ENCODE measurements at places on chromosomes 12 and 14. TPM values are rescaled to one million over a fixed set of nuclear protein-coding genes. Genes with fewer than 3 reads are reported as not detected.
A peak's percentile ranks its signal among the peaks of the same experiment; 100 is the strongest.

GRCh38 chr12:50387487-50387886 is 8.9 kb downstream of the FAM186A start:
- no peak overlapping the region for H3K27ac ChIP-seq
- DNase-seq, result no peak
- H3K4me1 ChIP-seq, result peaks cover 9% of the 10 kb centered on the region
- no peak overlapping the region for H3K4me3 ChIP-seq

DNA sequence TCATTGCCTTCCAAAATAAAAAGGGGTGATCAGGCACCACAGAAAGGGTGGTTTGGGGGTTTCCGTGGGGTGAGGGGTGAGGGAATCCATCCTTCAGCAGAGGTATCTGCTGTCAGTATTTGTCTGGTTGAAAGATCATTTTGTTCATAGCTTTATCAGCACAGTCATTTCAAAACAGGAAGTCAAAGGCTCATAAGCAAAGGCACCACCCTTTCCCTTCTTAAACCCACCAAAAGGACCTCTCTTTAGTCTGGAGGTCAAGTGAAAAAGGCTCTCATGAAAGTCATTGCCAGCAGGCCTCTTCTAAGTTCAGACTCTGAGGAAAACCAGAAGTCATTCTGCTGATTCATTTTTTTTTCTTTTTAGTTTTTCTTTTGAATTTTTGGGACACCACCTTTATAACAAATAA is 6.2 kb downstream of the CHST11 start:
- H3K36me3 ChIP-seq, result no peaks in the 10 kb centered on the region
- DNase-seq, result no peak
- no peaks in the 10 kb centered on the region for H3K4me1 ChIP-seq
- no peak overlapping the region for H3K27ac ChIP-seq

- H3K4me1 ChIP-seq, result peaks cover 16% of the 10 kb centered on the region
- H3K27ac ChIP-seq, result no peak overlapping the region
- no peaks in the 10 kb centered on the region for H3K27me3 ChIP-seq
- no peak overlapping the region for H3K4me3 ChIP-seq
- no peak for DNase-seq
These were observed 131.1 kb downstream of the MED13L start for GRCh38 chr12:116146386-116146785.

DNA sequence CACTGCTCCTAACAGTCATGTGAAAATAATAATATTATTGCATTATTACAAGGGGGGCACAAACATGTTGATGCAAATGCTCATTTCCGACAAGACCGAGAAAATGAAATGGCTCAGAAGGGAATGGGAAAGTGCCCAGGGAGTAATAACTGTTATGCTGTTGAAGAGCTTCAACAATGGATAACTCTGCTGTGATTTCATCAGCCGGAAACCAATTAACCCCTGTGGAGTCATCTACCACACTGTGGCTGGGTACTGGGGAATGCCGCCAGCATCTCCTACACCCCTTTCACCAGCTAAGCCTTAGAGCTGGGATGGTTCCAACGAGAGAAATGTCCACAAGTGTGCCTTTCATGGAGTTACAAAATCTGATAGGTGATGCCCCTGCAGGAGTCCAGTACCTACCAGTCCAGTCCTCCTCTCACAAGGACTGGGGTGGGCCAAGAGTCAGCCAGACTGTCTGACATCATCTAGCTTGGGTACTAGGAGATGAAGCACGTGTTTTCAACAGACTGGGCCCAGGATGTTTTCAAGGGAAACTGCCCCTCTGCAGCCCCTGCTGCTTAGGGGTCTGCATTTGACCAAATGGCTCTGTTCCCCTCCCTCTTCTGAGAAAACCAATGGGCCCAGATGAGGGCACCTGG is 509.3 kb upstream of the CCDC196 start:
- H3K27me3 ChIP-seq, result no peaks in the 10 kb centered on the region
- H3K4me3 ChIP-seq, result no peak overlapping the region
- H3K27ac ChIP-seq, result no peak overlapping the region
- no peak for DNase-seq
- no peaks in the 10 kb centered on the region for H3K36me3 ChIP-seq
- H3K4me1 ChIP-seq, result no peaks in the 10 kb centered on the region

- H3K4me1 ChIP-seq, result no peaks in the 10 kb centered on the region
- DNase-seq, result no peak
- H3K36me3 ChIP-seq, result peaks cover 20% of the 10 kb centered on the region
- no peaks in the 10 kb centered on the region for H3K27me3 ChIP-seq
- H3K27ac ChIP-seq, result no peak overlapping the region
- no peak overlapping the region for H3K4me3 ChIP-seq
These were observed 5.5 kb downstream of the NOPCHAP1 start for GRCh38 chr12:104991565-104992128.

- no peaks in the 10 kb centered on the region for H3K27me3 ChIP-seq
- H3K36me3 ChIP-seq, result no peaks in the 10 kb centered on the region
- DNase-seq, result peak; percentile 34
- H3K4me3 ChIP-seq, result no peak overlapping the region
- H3K27ac ChIP-seq, result no peak overlapping the region
These were observed 615.2 kb downstream of the RPS29 start for GRCh38 chr14:48970943-48971342.

DNA sequence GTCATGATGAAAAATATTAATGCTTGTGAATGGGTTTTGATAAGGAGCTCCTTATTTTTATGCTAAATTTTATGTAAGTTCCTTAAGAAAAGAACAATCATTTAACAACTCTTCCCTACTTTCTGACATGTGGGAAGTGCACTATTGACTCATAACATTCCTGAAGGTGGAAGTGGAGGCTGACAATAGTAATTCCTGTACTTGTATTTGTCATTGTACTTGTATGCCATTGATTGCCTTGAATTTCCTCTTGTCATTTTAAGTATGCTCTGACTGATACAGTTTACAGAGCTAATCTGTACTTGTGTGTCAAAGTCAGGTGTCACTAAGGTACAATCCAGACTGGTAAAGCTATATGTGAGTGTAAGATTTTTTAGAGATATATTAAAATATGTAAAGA is 440.0 kb downstream of the SLC16A7 start:
- no peaks in the 10 kb centered on the region for H3K36me3 ChIP-seq
- H3K27me3 ChIP-seq, result no peaks in the 10 kb centered on the region
- H3K4me1 ChIP-seq, result no peaks in the 10 kb centered on the region
- H3K27ac ChIP-seq, result no peak overlapping the region
- no peak overlapping the region for H3K4me3 ChIP-seq

DNA sequence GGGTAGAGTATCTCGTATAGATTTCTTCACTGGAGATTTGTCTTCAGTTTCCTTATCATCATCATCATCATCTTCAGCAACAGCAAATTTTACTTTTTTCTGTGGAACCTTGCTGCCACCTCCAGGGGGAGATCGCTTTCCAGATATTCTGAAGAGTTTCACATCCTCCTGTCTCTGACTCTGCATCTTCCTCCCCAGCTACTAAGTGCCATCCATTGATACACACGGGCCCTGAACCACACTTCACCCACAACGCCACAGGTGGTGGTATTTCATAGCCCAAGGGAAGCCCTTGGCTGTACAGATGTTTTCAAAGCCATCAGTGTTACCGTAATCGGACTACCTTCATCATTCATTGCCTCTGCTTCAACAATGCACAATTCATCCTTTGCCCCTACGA is 82.2 kb downstream of the PPP2R5C start:
- H3K4me1 ChIP-seq, result no peaks in the 10 kb centered on the region
- no peak for DNase-seq
- H3K27me3 ChIP-seq, result no peaks in the 10 kb centered on the region
- H3K4me3 ChIP-seq, result no peak overlapping the region
- peaks cover 7% of the 10 kb centered on the region for H3K36me3 ChIP-seq
- H3K27ac ChIP-seq, result no peak overlapping the region

DNA sequence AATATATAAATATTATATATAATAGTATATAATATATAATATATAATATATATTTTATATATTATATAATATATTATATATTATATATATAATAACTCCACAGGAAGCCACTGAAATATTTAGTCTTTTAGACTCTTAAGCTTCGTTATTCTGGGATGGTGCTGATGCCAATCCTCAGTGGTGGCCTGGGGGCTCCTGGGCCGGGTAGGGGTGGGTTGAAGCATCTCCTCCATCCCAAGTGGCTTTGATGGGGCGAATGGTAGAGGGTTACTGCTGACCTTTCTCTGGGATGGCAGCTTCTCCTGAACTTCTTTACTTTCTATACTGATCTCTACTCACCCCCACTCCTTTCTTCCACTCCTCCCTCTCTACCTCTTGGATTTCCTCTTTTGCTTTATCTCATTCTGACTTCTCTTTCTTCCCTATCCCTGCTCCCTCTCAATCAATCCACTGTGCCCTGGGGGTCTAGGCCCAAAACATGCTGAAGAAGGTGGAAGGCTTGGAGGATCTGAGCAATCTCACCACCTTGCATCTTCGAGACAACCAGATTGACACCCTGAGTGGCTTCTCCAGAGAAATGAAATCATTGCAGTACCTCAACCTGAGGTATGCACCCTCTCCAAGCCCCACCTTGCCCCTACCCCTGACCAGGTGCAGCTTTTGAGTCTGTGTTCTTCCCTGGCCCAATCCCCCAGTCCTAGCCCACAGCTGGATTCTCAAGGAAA is 4.8 kb upstream of the ENO2 start:
- no peaks in the 10 kb centered on the region for H3K27me3 ChIP-seq
- H3K27ac ChIP-seq, result no peak overlapping the region
- DNase-seq, result no peak
- H3K36me3 ChIP-seq, result no peaks in the 10 kb centered on the region
- H3K4me3 ChIP-seq, result no peak overlapping the region

DNA sequence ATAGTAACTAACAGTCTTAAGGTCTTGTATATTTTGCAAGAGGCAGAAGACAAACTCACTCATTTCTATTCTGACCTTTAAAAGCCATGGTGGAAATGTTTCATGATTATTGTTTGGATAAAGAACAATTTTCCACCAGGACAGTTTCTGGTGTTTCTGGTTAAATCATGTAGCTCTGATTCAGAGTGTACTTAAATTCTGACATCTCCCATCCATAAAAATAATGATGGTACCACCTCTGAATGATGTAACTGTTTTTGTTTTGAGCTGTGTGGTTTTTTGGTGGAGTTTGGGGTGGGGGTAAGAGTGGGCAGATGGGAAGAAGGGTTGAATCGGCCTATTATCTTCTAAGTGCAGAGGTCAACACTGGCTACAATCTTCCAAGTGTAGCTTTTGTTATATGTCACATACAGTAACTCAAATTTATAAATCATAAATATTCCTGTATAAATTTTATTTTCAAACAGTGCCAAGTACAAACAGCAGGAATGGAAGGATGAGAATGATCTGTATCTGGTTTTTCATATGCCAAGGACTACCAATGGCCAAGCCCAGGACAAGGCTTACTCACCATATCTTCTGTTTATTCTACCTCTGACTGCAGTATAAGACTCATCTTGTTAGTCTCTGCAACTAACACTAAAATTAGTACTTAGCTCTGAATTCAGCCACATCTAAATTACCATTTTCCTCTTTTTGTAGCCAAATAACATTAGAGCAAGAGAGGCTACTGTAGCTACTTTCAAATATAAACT is 108.7 kb downstream of the BCAT1 start:
- peaks cover 12% of the 10 kb centered on the region for H3K4me1 ChIP-seq
- H3K27ac ChIP-seq, result no peak overlapping the region
- no peaks in the 10 kb centered on the region for H3K27me3 ChIP-seq
- peaks cover 17% of the 10 kb centered on the region for H3K36me3 ChIP-seq
- H3K4me3 ChIP-seq, result no peak overlapping the region

GRCh38 chr14:97185186-97185585 is 388.0 kb downstream of the VRK1 start:
- no peak overlapping the region for H3K4me3 ChIP-seq
- no peak for DNase-seq
- H3K4me1 ChIP-seq, result no peaks in the 10 kb centered on the region
- H3K27me3 ChIP-seq, result no peaks in the 10 kb centered on the region
- no peaks in the 10 kb centered on the region for H3K36me3 ChIP-seq

DNA sequence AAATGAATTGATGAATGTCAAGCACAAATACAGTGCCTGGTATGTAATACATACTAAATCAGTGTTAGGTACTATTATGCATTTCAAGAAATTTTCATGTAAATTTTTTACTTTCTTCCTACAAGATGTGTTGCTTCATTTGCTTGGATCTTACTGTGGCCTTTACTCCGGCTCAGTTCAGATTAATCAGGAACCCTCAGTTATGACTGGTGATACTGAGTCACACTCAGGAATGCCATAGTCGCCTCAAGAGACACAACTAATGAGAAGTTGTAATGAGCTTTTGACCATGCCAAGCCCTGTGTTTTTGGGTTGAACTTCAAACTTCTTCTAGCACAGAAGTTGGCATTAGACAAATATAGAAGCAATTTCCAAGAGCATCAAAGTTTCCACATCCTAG is 96.0 kb downstream of the TGFB3 start:
- no peaks in the 10 kb centered on the region for H3K27me3 ChIP-seq
- peaks cover 13% of the 10 kb centered on the region for H3K4me1 ChIP-seq
- peak; percentile 64 for DNase-seq
- H3K36me3 ChIP-seq, result no peaks in the 10 kb centered on the region

DNA sequence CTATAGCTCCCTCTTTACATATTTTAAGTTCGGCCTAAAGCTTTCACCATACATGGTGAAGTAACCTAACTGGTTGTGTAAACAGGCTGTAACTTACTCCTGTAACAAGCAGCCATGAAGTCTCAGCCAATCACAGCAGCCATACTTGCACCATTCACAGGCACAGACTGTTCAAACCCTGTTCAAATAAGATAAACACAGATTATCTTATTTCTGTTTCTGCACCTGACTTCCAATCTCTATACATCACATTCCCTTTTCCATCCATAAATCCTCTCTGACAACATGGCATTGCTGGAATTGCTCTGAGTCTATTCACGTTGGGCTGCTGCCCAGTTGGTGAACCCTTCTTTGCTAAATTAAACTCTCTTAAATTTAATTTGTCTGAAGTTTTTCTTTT is 34.5 kb upstream of the ARID2 start:
- peak; percentile 11 for DNase-seq
- H3K27ac ChIP-seq, result no peak overlapping the region
- no peak overlapping the region for H3K4me3 ChIP-seq
- H3K4me1 ChIP-seq, result no peaks in the 10 kb centered on the region
- H3K27me3 ChIP-seq, result no peaks in the 10 kb centered on the region

GRCh38 chr12:97404543-97404942 is 58.1 kb upstream of the RMST start:
- no peaks in the 10 kb centered on the region for H3K36me3 ChIP-seq
- no peak overlapping the region for H3K4me3 ChIP-seq
- H3K27me3 ChIP-seq, result no peaks in the 10 kb centered on the region
- no peaks in the 10 kb centered on the region for H3K4me1 ChIP-seq

- no peak overlapping the region for H3K4me3 ChIP-seq
- no peaks in the 10 kb centered on the region for H3K27me3 ChIP-seq
- no peak overlapping the region for H3K27ac ChIP-seq
- peaks cover 18% of the 10 kb centered on the region for H3K36me3 ChIP-seq
- no peak for DNase-seq
- H3K4me1 ChIP-seq, result no peaks in the 10 kb centered on the region
These were observed 56.9 kb downstream of the SCAF11 start for GRCh38 chr12:45933504-45933903.

The CIT gene
- 13.1 TPM for polyA plus RNA-seq

The IL23A gene
- 0.55 TPM for polyA plus RNA-seq

The INHBC gene
- polyA plus RNA-seq, result 0.06 TPM

The CISTR gene
- not detected for polyA plus RNA-seq

The AP4S1 gene
- polyA plus RNA-seq, result 2.5 TPM

The ARHGEF40 gene
- polyA plus RNA-seq, result 62.8 TPM

The DACT1 gene
- 5.8 TPM for polyA plus RNA-seq

The SIX4 gene
- polyA plus RNA-seq, result 5.5 TPM

The KLRB1 gene
- polyA plus RNA-seq, result not detected

The STAC3 gene
- polyA plus RNA-seq, result 0.80 TPM

The GLS2 gene
- 0.21 TPM for polyA plus RNA-seq

The SERPINA4 gene
- polyA plus RNA-seq, result not detected

The HSPB8 gene
- polyA plus RNA-seq, result 25.8 TPM

All from IMR-90 (cell line).